Aorta (tissue), 5 donors: ENCODE measurements at places on chromosomes 12 and 14. TPM values are rescaled to one million over a fixed set of nuclear protein-coding genes. Genes with fewer than 3 reads are reported as not detected.

KRT75 gene
- total RNA-seq = not detected

ERP27 gene
- 1.3 TPM for total RNA-seq

C12orf50 gene
- 0.32 TPM for total RNA-seq

FOS gene
- 2,160 TPM for total RNA-seq

PRB2 gene
- total RNA-seq = not detected

WNT1 gene
- total RNA-seq = not detected

ATG2B gene
- 19.5 TPM for total RNA-seq

CPSF2 gene
- total RNA-seq = 38.6 TPM

IL26 gene
- not detected for total RNA-seq

ANKRD33 gene
- total RNA-seq = 0.54 TPM

IFI27 gene
- total RNA-seq = 222 TPM

SLC38A6 gene
- 17.2 TPM for total RNA-seq

RIC8B gene
- 21.4 TPM for total RNA-seq

TRHDE gene
- total RNA-seq = 2.3 TPM

GPRC5A gene
- total RNA-seq = 86.0 TPM

KCNA5 gene
- total RNA-seq = 84.9 TPM

CLEC4D gene
- 1.4 TPM for total RNA-seq
